ENCODE measurements at places on chromosomes 11 and 22.

DNA sequence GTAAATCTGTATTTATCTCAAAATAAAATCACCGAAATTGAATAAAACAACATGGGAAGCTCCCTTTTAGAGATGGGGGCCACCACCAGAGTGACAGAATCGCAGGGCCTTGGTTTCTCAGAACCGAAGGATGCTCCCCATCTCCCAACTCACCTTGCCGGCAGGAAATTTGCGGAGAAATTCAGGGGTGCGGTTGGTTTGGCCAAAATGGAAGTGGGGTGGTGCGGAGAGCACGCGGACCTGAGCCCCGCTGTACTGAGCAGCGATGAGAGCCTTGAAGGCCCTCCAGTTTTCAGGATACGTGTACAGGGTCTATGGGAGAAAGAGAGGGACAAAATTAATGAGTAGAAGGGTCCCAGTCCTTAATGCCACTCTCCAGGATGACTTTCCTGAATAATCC, 1.3 kb downstream of the EEF1G start:
- no peak for DNase-seq

GRCh38 chr11:115929618-115930129, 425.5 kb upstream of the CADM1 start:
- DNase-seq = no peak

GRCh38 chr22:36135306-36135980, 25.1 kb downstream of the APOL3 start:
- DNase-seq = no peak

DNA sequence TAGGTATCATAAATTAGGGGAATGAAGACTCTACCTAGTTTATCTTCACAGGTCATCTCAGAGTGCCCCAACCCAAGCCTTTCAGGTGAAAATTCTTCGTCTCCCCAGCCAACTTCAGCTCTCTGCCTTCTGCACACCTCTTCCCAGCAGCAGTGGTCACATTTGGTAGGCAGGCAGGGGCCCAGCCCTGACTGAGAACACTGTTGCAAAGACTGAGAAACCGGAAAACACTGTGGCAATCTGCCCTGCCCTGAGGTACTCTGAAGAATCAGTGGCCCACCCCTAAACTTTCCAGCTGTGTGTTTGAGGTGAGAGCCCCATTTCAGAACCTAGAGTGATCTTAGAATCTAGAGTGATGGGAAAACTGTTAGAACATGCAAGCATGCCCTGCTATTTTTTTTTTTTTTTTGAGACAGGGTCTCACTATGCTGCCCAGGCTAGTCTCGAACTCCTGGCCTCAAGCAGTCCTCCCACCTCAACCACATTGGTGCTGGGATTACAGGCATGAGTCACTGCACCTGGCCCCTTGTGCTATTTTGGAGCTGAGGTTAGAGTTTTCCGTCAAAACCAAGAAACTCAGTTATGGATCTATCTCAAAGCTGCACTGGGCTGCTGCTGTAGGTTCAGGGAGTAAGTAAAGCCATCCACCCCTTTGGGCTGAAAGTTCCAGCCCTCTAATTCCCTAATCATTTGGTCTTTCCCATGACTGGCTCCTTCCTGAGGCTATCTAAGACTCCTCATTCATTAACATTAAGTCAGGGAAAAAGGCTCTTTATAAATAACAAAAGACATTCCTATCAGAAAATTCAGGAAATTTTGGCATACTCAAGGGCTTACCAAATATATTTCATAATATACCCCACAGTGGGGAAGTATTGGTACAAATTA, 1.7 kb upstream of the LDHA start:
- DNase-seq = no peak

GRCh38 chr11:10439351-10439750, 15.7 kb upstream of the AMPD3 start:
- no peak for DNase-seq

DNA sequence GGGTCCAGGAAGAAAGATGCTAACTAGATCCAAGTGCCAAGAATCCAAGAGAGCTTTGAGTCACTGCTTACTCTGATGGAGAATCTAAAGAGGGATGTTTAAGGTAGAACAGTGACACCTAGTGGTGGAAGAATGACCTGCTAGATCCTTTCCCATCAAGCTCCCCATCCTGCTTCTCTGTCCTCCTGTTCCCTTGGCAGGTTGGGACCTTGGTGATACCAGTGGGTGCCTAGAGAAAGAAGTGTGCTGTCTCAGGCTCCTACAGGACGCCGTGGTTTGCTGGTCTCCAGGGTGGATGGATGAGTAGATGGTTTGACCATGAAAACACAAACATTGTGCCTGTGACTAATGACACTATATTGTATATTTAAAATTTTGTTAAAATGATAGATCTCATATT, 383.7 kb downstream of the TMEM135 start:
- DNase-seq = peak; percentile 53

DNA sequence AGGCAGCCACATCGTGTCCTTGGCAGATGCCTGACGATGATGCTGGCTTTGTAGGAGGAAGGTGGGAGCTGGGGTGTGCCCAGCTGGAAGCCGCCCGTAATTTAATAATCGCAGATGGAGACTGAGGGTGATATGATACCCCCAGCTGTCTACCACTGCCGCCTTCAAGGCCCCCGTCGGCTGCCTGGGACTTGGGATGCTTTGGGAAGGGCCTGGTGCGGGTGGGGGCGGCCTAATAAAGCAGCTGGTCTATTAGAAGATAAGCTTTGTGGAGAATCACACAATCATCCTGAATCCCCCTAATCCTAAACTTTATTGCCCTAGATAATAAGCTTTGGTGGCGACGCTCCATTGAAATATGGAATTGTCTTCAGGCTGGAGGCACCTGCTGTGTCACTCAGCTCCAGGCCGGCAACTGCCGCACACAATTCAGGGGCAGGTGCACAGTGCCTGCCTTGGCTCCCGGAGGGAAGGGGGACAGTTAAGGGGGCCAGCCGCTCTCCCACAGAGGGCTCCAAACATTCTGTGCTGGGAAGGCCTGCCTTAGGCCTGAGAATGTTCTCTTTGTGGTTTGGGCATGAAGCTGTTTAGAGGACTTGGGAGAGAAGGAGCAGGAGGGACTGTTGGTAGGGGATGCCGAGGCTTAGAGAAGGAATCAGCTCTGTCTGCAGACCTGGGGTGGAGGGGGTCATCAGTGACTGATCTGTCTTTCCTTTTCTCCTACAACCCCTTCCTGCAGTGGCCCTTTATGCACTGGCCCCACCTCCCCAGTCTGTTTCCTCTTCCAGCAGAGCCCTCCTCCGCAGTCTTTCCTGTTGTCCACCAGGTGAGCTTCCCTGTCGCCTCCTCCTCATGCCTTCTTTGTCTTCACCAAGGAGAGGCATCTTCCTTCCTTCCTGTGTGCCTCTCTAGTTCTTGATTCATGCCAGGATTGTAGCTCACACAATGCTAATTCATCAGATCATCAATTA, 65.3 kb downstream of the ARL14EP start:
- DNase-seq = no peak

- DNase-seq = peak; percentile 81
Measured at GRCh38 chr11:17840101-17840548, 105.5 kb downstream of the KCNC1 start.

- DNase-seq = peak; percentile 59
Measured at GRCh38 chr11:18203723-18204122, 31.1 kb downstream of the MRGPRX4 start.

GRCh38 chr11:78380615-78381051, 37.0 kb downstream of the GAB2 start:
- no peak for DNase-seq

GRCh38 chr11:119566319-119566718, 143.3 kb upstream of the THY1 start:
- DNase-seq = no peak

DNA sequence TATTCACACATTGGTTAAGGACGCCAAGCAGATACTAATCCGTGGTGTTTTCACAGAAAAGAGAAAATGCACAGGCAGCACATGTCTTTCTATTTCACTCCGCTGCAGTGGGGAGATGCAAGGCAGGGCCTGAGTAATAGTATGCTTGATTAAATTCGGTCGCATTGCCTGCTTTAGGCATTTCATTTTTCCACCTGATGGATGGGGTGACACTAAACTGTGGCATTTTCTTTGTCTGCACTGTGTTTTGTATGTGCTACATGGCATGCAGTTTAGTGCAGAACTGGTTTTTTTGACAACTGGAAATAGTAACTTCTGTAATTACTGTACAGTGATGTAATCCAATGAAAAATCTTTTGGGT, 94.9 kb downstream of the SLC17A6 start:
- DNase-seq = no peak

GRCh38 chr11:67545280-67545679, 22.0 kb upstream of the CABP2 start:
- DNase-seq = no peak

- no peak for DNase-seq
Measured at GRCh38 chr11:130865091-130865773, 51.0 kb downstream of the SNX19 start.

GRCh38 chr11:67098799-67099429, 20.1 kb upstream of the KDM2A start:
- no peak for DNase-seq

DNA sequence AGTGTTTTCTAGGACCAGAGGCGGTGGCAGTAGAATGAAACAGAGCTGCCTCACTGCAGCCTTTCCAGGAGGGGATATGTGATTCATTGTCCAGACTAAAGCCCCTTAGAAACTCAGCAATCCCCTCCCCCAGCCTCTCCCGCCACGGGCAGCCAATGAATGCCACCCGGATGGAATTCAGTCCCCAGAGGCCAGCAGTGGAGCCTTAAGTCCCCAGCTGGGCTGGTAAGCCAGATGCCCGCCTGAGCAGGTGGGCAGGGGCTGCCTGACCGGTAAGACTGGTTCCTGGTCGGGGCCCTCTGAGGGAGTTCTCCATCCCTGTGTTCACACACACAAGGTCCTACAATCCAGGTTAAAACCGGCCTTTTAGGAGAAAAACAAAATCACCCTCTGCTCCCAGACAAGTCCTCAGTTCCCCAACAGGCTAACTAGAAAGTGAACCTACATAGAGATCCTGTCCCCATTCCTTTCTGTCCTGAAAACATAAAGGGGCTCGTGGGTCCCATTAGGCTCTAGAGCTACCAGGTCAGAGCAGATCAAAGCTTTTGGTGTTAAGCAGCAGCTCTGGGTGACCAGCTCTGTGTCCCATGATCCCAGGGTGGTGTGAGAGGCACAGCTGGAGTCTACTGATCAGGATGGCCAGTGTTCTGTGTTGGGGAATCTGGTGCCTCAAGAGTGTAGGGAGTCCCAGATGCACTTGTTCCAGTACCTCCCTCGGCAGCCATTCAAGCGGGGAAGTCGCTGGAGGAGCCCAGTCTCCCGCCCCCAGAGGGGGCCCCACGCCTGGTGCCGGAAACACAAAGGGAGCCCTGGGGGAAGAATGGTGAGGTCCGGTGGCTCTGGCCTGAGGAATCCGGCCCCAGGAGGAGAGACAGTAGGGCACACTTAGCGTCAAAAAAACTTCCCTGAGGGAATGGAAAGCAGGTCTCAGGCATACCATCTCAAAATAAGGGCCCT, 2.6 kb downstream of the PATZ1 start:
- DNase-seq = no peak

DNA sequence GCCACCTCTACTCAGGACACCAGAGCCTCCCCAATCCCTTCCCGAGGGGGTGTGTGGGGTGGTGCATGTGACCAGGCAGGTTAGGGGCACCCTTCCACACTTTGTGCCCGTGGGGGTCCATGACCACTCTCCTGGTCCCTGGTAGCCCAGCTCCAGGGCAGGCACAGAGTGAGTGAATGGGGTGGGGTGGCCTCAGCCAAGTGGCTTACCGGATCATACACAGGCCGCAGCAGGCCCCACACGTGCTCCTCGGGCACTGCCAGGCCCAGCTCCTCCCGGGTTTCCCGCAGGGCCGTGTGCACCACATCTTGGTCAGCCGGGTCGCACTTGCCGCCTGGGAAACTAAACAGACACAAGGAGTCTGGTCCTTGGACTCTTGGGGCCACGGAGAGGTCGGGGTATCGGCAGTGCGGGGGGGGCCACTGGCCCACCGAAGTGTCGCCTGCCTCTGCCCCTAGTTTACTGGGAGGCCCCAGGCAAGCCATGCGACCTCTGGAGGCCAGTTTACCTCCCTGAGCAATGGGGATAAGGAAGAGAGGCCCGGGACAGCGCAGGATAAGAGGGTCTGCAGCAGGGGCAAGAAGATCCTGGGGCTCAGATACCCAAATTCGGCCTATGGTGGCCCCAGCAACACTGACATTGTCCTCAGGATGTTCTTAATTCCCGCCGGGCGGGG, 889 bp downstream of the NUDT8 start:
- no peak for DNase-seq

DNA sequence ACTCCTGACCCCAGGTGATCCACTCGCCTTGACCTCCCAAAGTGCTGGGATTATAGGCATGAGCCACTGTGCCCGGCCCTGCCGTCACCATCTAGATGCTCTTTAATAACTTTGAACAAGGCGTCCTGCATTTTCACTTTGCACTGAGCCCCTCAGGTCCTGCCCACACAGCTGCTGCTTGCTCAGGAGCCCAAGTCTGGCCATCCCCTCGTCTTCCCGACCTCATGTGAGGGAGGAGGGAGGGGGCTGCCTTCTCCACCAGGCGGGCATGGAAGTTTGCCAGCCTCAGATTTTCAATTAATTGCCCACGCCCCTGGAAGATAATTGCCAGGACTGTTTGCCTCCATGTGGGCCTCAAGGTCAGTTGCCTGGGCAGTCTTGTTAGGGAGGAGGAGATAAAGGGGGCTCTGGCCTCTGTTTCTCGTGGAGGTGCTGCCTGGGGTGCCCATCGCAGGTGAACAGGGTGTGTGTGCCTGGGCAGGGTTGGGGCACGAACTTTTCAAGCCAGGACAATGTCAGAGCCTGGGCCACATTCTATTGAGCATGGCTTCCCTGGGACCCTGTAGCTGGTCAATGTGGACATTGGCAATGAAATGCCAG, 27.9 kb upstream of the MYEOV start:
- no peak for DNase-seq

- no peak for DNase-seq
Measured at GRCh38 chr22:40243891-40244290, 66.2 kb downstream of the TNRC6B start.

GRCh38 chr11:133104009-133104744, 428.1 kb downstream of the OPCML start:
- no peak for DNase-seq

DNA sequence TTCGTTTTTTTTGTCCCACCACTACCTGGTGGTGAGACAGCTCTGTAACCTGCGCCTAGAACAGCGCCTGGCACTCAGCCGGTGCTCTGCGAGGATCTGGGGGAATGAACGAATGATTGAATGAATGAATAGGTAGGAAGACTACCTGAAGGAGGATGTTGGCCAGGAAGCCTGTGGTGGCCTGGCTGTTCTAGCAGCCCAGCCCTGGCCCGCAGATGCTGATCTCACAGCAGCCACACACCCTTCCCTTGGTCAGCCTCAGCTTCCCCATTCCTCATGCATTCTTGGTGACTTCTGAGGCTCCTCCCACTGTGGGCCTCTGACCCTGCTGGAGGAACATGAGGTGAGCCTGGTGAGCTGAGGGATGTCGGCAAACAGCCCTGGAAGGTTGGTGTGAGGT, 3.7 kb downstream of the TRPM5 start:
- DNase-seq = no peak

GRCh38 chr11:129815596-129816461, at the start of gene TMEM45B:
Gene TMEM45B, plus strand, starts transcription at chr11:129815848. Its CDS starts 36,635 bp downstream, at chr11:129852483.
- no peak for DNase-seq

Measured in COLO829 (cell line).